ENCODE measurements at places on chromosomes 3 and 15.

GRCh38 chr3:58299839-58300516 is 6.1 kb upstream of the RPP14 start:
- DNase-seq = no peak

GRCh38 chr3:175386630-175387029 is 527.5 kb downstream of the NAALADL2 start:
- no peak for DNase-seq

GRCh38 chr3:124089214-124089613 is 97.3 kb upstream of the ROPN1 start:
- DNase-seq = no peak

GRCh38 chr15:27847775-27848710 is 251.1 kb downstream of the OCA2 start:
- no peak for DNase-seq

DNA sequence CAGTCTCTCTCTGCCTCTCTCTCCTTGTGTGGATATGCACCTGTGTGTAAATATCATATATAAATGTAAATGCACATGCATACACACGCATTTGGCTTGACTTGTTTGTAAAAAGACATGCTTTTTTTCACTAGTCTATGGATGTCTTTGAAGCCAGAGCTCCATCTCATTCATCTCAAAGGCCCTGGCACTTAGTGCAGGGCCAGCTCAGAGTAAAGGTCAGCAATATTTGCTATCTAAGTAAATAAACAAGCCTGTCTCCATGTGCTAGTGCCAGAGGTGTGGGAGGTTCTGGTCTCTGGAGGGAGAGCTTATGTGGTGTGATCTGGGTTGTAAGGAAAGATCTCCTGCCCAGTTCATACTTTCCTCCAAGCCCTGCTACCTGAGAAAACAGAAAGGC is 5.6 kb downstream of the CLSTN2 start:
- no peak for DNase-seq

DNA sequence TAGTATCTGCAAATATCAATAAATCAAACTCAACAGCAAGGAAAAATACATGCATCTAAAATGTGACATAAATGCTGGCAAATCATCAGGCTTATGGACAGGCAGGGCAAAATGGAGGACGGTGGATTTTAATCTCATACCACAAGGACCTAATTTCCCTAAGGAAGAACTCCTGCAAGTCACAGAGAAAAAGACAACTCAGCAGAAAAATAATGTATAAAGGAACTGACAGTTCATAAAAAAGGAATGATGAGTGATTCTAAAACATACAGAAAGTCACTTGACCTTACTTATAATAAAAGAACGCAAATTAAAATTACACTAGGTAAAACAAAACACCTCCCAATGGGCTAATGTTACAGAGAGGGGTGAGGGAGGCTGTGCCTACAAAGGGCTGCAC is 17.2 kb downstream of the TUBGCP5 start:
- DNase-seq = no peak

DNA sequence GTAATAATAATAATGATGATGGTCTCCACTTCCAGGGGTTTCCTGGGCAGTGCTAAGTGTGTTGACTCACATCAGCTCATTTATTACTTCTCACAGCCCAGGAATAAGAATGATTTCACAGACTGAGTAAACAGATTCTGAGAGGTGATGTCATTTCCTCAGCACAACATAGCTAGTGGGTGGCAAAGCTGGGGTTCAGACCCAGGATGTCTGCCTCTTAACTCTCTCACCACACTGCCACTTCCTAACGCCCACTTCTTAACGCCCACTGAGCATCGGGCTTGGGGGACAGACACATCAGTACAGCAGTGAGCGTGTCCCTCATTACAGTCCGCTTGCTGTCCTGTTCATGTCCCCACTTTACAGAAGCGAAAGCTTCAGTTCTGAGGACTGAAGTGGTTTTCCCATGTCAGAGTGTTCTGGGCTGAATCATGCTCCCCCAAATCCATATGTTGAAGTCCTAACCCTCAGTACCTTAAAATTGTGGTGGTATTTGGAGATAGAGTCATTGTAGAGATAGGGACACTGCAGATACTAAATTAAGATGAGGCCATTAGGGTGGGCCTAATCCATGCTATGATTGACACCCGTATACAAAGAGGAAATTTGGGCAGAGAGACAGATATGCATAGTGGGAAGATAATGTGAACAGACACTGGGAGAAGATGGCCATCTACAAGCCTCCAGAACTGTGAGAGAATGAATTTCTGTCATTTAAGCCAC is 68.0 kb downstream of the ATP2B2 start:
- no peak for DNase-seq
